Esophagus mucosa (tissue), 1 donor: ENCODE measurements at places on chromosomes 3 and 15.

DNA sequence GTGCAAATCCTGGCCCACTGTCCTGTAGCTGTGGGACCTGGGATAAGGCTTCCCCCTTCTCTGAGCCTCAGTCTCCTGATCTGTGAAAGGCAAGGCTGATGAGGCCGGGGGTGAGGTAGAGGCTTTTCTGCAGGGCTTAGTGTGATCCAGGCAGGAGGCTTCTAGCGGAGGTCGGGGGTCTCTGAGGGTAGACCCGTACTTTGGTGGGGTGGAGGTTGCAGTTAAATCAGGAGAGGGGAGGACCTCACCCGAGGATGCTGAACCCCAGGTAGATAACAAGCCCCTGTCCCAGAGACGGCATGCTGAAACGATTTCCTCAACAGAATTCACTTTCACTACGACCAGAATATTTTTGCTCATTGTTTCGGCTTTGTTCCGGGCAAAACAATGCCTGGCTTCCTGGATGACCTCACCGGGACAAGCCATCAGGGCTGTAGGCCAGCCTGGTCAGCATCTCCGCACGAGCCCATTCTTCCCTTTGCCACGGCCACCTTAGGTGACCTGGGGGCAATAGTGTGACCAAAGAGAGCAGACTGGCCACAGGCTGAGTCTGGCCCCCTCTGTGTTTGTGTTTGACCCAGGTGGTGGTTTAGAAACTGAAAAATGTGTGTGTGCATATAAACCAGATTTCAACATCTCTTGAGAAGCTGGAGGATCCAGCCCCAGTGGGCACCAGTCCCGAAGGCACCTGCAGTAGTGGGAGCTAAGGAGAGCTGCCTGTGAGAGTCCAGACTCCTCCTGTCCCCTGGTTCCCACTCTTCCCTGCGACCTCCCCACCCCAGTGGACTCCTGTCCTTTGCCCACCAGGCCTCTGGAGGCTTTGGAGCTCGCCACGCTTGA lies 33.0 kb downstream of the SLC6A6 start:
- no peak for ATAC-seq

- ATAC-seq, result no peak
Observed at GRCh38 chr3:30672959-30673358, 66.6 kb downstream of the TGFBR2 start.

- ATAC-seq, result no peak
Observed at GRCh38 chr3:162236949-162237348, 740.3 kb downstream of the OTOL1 start.

GRCh38 chr3:9653565-9654248 lies 4.4 kb downstream of the MTMR14 start:
- ATAC-seq, result no peak

- ATAC-seq, result no peak
Observed at GRCh38 chr15:31177951-31178350, 76.4 kb upstream of the TRPM1 start.
